ENCODE measurements at places on chromosomes 7 and 10.

DNA sequence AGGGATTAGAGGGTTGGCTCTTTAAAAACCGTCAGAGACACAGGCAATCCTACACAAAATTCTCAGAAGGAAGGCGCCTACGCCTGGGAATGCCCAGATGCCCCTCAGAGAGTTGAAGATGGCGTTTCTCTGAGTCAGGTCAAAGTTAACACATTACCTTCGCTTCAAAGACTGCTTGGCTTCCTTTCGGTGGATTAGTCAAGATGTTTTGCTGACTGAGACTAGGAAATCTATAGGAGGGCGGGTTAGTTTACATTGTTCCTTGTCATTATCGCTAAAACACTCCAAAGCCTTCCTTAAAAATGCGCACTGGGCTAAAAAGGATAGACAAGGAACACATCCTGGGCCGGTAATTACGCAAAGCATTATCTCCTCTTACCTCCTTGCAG is 995 bp upstream of the CFTR start:
- no peak for DNase-seq

GRCh38 chr10:64765498-64765897 is 1244.3 kb downstream of the REEP3 start:
- DNase-seq, result no peak

GRCh38 chr10:71700731-71701368 is 18.7 kb downstream of the C10orf105 start:
- no peak for DNase-seq

DNA sequence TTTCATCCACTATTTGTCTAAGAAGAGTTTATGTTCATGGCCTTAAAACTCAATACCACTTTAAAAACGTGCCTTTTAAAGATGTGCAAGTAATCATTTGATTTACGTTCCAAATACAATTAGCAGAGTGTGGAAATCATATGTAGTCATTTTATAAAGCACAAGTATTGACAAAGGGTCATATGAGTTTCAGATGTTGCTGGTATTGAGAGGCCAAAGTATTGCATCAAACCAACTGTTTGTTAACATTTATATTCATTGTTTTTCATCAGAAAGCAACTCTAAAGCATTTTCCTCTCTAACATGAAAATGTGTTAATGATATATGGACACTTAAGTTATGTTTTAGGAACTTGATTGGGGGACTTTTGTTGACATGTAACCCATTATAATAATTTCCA is 11.5 kb upstream of the TSGA13 start:
- no peak for DNase-seq

DNA sequence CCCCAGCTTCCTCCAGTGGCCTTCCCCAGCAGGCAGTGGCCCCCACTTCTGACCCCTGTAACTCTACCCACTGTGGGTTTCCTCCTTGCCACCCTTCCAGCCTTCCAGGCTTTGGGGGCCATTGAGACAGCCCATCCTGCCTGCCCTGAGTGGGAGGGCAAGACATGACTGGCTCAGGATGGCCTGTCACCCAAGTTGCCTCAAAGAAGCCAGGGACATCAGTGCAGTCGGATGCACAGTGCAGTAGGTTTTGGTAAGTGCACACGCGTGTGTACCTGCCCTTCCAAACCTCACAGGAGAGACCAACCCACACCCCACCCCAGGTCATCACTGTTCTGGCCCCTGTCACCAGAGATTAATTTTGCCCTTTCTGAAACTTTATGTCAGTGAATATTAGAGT is 22.7 kb downstream of the ZMIZ2 start:
- DNase-seq, result no peak
